ENCODE measurements at places on chromosomes 1 and 21. TPM values are rescaled to one million over a fixed set of nuclear protein-coding genes. Genes with fewer than 3 reads are reported as not detected.

DNA sequence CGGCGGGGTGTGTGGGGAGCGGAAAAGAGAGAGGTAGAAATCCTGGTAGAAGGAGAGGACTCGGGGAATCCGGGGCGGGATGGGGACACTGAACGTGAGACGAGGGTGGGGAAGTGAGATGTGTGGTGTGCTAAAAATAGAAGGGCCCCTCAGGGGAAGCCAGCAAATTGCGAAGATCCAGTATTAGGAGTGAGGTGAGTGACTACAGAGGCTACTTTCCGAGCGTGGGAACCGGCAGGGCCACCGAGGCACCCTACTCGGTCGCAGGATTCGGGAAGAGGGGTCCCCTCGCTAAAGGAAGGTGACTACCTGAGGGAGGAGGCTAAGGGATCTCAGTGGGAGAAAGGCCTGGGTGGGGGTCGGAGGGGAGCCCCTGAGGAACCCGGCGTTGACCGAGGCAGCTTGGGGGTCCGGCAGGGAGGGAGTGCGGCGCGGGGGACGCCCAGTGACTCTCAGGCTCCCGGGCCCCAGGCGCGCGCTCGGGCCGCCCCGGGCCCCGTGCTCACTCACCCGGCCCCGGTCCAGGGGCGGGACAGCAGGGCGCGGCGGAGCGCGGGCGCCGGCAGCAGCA is 318 bp downstream of the ALDH4A1 start:
- DNase-seq, result no peak

- no peak for DNase-seq
Measured at GRCh38 chr21:29939924-29940275, at the start of gene GRIK1. GRIK1 (minus strand) TSS chr21:29939996.

Gene PTGER3
- 55.2 TPM for polyA plus RNA-seq

GRCh38 chr1:44801491-44802305 is 1.5 kb downstream of the PLK3 start:
- DNase-seq, result no peak

DNA sequence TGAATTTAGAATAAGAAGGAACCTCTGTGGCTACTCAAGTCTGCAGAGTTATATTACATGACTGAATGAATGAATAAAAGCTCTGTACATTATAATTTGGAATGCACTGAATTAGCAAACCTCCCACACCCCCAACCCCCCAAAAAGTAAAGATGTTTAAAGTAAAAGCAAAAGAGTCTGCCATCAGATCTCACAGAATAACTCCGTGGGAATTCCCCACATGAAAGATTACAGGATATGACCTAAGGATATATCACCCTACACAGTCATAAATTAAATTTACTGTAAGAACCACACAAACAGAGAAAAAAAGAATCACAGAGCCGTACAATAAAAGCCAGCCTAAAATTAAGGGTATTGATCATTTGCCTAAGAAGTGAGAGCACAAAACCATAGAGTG is 587.3 kb downstream of the PTPRC start:
- no peak for DNase-seq

Measured in right renal cortex interstitium (tissue), 3 donors.